ENCODE measurements at places on chromosomes 16 and 17.

DNA sequence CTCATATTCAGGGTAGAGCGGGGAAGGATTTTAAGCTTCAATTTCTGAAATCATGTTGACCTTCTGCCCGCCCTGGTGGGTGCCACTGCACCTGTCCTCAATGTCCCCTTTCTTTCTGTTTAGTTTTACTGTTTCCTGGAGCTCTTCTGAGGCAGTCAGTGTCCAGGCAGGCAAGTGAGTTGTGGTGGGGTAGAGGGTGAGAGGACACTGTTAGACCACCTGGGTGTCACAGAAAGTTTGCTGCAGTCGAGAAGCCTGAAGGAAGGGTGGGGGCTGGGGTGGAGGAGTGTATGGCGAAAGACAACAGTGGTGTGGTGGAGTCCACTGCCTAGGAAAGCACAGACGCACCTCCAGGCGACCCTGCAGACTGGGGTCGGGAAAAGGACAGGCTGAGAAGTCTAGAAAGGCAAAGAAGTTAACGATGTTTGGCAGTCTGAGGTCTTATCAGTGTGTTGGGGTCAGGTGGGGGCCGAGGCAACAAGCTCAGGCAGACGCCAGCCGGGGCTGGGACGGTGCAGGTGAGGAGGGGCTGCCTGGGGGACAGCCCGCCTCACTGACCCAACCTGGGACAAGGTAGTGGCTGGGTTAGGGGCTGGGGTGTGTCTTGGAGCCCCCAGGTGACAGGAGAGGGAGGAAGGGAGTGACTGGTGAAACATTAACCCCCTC lies 23.3 kb upstream of the HOXB13 start:
- no peak for DNase-seq

GRCh38 chr17:11999696-12000095 lies 2.4 kb upstream of the ZNF18 start:
- no peak for DNase-seq

DNA sequence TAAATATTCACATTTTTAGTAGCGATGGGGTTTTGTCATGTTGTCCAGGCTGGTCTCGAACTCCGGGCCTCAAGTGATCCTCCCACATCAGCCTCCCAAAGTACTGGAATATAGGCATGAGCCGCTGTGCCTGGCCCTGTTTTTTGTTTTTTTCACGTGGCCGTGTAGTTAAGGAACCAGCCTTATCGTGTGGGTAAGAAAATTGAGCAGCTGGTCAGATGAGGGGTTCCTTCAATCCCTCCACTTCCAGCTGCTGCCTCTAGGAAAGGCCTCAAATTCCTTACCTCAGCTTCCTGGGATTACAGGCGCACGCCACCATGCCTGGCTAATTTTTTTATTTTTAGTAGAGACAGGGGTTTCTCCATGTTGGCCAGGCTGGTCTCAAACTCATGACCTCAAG lies 5.9 kb upstream of the DPEP2 start:
- no peak for DNase-seq

DNA sequence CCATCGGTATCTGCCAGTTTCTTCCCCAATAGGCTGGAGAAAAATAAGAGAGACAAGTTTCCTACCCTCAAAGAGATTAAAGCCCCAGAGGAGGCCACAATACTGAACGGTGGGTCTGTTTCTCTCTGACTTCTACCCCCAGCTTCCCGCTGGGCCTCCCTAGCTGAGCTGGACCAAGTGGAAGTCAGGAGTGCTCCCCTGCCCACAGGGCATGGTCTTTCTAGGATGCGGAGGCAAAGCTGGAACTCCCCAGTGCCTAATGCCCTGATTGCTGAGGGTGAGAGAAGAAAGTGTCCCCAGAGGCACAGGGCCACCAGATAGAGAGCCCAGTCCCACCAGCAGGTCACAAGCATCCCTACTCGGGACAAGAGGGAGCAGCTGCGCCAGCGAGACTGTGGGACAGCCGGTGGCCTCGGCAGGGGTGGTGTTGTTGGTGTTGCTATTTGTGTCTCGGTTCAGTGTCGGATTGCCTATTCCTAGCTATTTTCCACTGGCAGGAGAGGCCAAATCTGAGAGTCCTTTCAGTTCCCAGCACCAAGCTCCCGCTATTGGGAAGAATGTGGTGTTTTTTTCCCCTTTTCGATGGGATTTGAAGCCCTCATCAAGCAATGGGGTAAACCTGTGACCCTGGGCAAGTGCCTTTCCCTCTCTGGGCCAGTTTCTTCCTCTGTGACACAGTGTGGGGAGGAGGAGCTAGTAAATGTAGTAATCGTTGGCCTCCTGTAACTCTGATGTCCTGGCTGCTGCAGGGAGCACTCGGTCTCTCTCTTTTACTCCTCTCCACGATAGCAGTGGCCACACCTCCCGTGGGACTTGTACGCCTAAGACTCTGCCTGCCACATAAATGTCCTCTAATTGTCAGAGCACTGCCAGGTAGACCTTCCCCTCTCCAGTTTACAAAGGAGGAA lies 22.5 kb upstream of the TBX2 start:
- no peak for DNase-seq

GRCh38 chr16:20401475-20402016 lies 3.0 kb downstream of the PDILT start:
- no peak for DNase-seq

DNA sequence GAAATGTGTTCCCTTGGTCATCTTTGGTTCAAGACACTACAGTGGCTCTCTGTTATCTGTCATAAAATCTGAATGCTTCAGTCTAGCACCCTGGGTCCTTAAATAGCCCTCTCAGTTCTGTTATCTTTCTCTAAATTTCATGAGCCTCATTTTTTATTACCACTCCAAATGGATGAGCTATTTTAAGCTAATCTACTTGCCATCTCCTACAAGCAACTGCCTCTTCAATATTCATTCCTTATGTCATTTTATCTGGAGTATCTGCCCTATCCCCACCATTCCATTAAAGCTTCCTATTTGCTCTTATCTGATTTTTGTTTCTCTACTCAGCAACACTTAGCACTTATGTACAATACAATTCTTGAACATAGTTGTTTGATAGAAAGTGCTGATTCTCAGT lies 28.0 kb upstream of the EVI2A start:
- DNase-seq: no peak

DNA sequence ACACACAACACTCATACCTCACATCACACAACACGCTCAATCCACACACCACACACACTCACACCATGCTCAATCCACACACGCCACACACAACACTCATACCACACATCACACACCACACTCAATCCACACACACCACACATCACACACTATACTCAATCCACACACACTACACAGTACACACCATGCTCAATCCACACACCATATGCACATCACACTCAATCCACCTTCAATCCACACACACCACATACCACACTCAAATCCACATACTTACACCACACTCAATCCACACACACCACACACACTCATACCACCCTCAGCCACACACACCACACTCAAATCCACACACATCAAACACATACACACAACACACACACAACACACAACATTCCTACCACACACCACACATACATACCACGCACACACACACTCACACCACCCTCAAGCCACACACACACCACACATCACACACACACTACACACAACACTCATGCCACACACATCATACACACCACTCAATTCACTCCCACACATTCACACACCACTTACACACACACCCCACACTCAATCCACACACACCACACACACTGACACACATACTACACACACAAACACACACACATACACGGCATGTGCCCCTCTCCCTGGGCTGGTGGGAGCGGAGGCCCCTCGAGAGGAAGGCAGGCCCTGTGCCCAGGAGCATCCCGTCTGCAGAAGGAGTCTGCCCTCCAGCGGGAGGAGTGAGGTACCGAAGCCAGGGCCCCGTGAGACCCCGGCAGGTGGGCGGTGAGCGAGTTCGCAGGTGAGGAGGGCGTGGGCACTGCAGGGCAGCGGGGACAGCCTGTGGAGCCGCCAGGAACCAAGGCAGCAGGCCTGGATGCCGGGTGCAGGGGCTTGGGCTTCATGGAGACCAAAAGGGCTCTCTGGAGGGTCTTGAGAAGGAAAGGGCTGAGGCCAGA lies 33.1 kb upstream of the RPTOR start:
- DNase-seq: no peak

DNA sequence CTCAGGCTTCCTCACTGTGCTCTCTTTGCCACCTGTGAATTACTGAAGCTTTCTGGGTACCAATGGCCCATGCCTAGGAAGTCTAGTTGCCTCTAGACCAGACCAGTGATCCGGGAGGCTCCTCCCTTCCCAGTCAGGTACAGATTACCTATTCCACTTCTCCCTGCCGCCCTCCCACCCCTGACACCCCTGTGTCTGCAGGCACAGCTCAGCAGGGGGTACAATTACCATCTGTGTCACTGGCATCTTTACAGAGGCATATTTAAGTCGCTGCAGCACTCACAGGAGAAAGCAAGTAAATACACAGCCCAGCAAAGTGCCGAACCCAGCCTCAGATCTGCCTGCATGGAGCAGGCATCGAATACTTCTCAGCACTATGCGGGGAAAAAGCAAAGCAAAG lies 5.3 kb upstream of the WSCD1 start:
- DNase-seq: no peak

DNA sequence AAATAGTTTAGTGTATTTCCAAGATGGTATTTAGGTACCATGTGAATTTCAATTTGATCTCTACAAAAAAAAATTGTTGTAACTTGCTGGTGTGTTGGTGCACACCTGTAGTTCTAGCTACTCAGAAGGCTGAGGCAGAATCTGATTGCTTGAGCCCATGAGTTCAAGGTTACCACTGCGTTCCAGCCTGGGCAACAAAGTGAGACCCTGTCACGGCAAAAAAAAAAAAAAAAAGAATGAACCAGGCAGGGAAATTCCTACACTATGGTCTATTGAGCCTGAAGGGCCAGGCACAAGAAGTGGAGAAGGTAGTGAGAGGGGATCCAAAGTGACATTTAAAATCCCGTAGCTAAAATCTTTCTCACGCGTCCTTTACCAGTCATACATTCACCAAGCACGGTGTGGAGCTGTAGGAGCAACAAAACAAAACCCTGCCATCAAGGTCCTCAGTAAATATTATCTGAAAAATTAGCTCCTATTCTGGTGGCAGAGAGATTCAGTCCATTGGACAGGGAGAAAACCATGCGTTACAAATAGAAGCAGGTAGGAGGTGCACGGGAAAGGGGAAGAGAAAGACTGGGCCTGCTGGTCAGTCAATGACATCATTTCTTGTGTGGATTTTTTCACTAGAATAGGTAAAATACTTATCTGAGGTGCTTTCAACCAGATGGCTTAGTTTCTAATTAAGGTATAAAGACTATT lies 27.3 kb downstream of the TXNDC11 start:
- no peak for DNase-seq

DNA sequence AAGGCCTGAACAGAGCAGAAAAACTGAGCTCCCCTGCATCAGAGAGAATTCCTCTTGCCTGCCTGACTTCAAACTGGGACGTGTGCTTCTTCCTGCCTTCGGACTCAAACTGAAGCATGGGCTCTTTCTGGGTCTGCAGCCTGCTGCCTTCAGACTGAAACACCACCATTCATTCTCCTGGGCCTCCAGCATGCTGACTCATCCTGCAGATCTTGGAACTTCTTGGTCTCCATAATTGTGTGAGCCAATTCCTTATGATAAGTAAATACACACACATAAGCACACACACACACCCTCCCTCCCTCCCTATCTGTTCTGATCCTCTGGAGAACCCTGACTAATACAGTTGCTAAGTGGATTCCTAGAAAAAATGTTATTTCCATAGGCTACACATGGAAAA lies 874.3 kb upstream of the EEF2KMT start:
- no peak for DNase-seq

- no peak for DNase-seq
Observed at GRCh38 chr16:25012525-25012991, 2.6 kb downstream of the ARHGAP17 start.

GRCh38 chr17:77616254-77616731 lies 342.2 kb upstream of the TNRC6C start:
- no peak for DNase-seq

DNA sequence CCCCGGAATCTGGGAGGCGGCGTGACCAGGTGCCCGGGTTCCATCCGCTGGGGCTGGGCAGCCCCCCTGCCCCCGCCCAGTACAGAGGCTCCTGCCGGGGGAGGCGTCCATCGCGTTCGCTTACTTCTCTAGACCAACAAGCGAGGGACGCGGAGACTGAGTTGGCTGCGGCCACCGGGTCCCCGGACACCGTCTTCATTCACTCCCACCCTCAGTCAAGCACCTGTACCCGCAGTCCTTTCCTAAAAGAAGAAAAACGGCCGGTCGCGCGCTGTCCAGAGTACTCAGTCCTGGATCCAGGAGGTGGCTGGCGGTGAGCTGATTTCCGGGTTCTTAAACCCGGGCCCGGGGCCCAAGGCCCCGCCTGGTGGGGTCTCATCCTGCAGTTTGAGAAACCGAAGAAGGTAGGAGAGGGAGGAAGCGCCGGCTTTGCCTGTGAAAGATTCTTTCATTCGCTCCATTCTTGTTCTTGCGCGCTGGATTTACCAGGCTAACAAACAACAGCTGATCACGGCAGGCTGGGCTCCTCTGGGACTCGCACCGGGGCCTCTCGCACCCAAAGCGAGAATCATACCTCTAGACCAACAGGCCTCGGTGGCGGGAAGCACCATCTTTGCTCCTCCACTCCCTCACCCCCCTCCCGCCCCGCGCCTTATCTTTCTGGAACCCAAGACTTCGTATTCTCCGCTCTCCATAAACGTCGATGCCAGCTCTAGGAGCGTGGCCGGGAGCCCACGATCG lies 17.4 kb upstream of the OR1F1 start:
- no peak for DNase-seq

GRCh38 chr16:74216319-74216718 lies 80.3 kb upstream of the PSMD7 start:
- no peak for DNase-seq

DNA sequence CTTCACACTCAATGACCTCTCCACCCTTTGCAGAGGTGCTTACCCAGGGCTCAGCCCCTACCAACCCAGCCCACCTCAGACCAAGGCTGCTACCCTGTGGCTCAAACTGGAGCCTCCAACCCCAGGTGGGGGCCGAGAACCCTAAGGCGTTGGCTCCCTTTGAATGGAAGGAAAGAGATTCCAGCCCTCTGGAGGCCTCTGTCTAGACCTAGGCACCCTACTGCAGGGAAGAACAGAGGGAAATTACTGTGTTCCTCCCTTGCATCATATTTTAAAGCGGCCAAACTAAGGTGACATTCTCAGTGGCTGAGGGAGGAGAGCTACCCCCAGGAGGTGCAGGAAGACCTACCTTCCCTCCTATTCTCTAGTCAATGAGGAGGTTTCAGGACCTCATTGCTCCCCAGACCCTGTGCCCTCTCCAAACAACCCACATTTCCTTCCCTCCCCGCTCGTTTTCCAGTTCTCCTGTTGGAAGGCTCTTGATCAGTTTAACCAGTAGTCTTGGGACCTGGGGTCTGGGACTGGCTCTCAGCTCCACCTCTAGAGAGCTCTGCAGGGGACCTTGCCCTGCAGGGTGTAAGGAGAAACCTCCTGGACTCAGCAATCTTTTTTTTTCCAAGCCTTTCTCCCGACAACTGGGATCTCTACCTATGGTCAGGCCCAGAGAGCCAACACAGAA lies 5.5 kb upstream of the HOXB8 start:
- DNase-seq: no peak

DNA sequence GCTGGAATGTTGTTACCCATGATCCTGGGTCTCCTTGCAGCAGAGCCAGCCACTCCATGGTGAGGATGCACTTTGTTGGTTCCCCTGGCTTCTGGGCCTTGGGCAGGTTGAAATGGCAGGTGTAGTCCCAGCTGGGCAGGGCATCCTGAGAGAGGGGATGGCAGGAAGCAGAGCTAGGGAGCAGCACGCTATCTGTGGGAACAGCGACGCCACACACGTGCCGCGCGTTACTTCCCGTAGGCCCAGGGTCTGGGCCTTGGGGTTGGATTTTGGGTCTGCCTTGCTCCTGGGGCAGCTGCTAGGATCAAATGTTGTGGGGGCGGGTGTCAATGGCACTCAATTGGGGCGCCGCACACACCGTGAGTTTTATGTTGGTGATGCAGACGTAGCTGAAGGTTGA lies 368.0 kb downstream of the CPPED1 start:
- DNase-seq: no peak
